ENCODE measurements at places on chromosomes 12 and 14.

- no peak for ATAC-seq
Observed at GRCh38 chr14:61925043-61925442, 162.8 kb downstream of the SNAPC1 start.

- ATAC-seq, result no peak
Observed at GRCh38 chr12:120457133-120457532, 10.9 kb downstream of the GATC start.

- no peak for ATAC-seq
Observed at GRCh38 chr12:111998015-111998414, 14.9 kb downstream of the TMEM116 start.

DNA sequence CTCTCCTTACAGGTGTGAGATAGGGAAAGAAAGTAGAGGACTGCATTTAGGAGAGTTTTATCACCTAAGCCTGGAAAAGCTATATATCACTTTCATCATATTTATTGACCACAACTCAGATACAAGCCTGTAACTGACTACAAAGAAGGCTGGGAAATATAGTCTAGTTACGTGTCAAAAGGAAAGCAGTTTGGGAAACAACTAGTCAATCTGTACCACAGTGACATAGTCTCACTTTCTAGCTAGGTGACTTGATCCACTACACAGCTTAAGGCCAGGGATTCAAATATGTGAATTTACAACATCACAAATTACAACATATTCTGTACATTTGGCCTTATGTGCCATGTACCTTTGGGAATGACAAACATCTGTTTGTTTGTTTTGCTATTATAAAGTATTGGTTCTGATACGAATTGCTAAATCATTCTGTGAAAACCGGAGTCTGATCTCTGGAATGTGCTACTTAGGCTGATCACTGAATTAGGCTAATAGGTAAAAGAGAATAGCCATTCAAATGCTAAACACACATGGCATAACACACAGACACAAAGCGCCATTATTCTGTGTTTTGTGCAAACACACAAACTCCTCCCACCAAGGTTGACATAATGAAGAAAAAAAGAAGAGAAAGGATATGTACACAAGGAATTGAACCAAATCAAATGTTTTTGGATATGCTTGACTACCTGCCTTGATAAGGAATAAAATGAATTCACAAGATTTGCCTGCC, 279.8 kb downstream of the DUSP6 start:
- ATAC-seq, result no peak

GRCh38 chr12:29783773-29784666, at the start of gene TMTC1:
TSS of gene TMTC1 (minus strand) at chr12:29783942. CDS start at chr12:29783751, 191 bp downstream.
- peak; percentile 59 for ATAC-seq

- peak; percentile 36 for ATAC-seq
Observed at GRCh38 chr14:76908834-76909233, 82.6 kb downstream of the LRRC74A start.

DNA sequence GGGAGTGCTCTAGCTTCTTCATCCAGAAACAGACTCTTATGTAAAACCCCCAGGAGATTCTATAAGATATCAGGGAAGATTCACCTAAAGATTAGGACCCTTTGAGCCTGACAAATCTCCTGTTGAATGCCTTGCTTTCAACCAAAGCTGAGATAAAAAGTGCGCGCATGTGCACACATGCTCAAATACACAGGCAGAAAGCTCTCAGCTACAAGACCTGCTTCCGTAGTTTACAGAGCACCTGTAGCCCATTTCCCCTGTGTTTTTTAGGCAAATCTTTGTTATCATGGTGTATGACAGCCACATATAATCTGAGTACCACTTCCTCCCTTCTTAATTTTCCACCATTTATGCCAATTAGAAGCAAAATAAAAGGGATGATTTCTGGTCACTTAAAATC, 866.9 kb downstream of the NRXN3 start:
- no peak for ATAC-seq

- ATAC-seq, result peak; percentile 56
Observed at GRCh38 chr14:61188978-61189808, 91.9 kb downstream of the TMEM30B start.

- ATAC-seq, result peak; percentile 91
Observed at GRCh38 chr14:64549791-64550620, at the start of gene PPP1R36. TSS of gene PPP1R36 (plus strand) at chr14:64549961. CDS start at chr14:64549998, 37 bp downstream.

DNA sequence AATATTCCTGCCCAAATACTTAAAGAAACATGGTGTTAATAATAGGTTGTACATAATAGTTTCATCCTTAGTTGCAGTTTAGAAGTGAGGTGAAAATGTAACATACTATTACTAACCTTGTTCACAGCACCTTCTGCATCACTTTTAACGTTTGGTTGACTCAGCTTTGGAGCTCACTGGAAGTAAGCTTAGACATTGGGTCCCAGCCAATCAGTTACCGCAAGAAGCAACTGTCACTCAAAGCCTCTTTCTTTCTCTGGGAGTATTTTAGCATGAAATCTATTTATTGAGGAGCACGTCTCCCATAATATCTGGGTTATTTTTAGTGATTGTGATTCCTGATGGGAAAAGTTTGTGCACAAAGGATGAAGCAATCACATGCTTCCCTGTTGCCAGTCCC, 472.6 kb downstream of the SNAPC1 start:
- no peak for ATAC-seq

DNA sequence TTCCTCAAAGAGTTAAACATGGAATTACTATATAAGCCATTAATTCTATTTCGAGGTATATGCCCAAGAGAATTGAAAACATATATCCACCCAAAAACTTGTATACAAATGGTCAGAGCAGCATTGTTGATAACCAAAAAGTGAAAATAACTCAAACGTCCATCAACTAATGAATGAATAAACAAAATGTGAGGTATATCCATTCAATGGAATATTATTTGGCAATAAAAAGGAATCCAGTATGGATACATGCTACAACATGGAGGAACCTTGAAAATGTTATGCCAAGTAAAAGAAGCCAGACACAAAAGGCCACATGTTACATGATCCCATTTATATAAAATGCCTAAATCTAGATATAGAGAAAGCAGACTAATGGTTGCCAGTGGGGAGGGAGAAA, 36.0 kb downstream of the SLC25A47 start:
- no peak for ATAC-seq

DNA sequence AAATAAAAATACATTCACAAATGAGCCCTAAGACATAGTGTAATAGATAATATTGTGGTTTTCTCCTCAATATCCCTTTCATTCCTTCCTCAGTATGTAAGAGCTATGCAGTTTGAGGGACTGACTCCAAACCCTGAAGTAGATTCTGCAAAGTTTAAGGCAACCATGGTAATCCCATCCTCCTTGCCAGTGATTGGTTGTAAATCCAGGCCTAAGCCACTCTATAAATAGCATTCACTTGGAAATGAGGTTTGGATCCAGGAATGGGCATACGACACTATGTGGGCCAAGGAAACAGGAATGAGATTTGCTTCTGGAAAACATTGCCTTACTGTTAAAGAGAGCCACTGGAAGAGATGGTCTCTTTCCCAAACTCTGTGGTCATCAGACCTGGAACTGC, 468.7 kb upstream of the SOX5 start:
- ATAC-seq, result no peak

- ATAC-seq, result no peak
Observed at GRCh38 chr14:67627519-67627918, 7.8 kb downstream of the ARG2 start.

GRCh38 chr12:20455001-20455706, 86.8 kb downstream of the PDE3A start:
- no peak for ATAC-seq

DNA sequence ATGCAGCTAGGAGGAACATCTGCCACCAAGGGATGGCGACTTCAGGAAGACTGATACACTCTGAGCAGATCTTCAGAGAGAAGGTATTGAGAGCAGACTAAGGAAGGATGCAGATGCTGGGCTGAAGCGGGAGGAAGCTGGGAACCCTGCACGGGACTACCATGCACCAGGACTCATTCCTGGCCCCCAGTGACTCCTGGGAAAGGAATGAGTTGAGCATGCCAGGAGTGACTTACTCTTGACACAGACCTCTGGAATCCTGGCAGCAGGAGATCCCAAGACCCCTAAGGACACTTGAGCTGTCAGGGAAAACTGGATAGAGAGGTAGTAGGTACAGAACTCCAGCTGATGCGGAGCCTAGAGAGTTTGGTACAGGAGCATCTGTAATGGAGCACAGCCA, 336.1 kb downstream of the RPS29 start:
- no peak for ATAC-seq

DNA sequence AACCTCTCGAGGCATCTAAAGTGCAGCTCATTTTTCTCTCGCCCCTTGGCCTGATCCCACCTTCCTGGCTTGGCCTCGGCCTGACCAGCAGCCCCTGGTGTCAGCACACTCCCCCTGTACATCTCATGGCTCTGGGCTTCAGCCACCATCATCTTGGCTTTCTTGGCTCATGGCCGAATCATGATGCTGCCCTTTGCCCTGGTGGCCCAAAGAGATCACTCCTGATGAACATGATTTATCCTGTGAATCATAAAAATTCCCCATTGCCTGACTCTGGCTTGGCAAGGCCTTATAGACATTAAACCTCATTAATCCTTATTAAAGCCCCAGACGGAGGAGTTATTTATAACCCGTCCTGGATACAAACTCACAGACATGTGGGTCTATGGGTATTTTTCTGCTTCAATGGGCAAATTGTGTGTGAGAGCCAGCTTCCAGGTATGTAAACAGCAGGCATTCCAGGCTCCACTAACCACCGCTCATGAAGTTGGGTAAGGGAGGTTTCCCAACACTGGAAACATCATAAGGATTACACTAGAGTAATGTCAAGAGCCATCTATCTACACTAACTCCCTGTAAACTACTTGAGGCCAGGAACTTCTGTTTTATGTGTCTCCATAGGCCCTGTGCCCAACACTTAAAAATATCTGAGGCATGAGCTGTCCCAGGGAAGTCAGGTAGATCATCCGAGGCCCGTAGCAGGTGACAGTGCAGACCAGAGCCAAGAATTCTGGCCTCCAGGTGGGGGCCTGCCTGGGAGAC, 171.2 kb downstream of the TTC8 start:
- ATAC-seq, result no peak

- no peak for ATAC-seq
Observed at GRCh38 chr12:6425590-6426531, 18.9 kb upstream of the CD27 start.

DNA sequence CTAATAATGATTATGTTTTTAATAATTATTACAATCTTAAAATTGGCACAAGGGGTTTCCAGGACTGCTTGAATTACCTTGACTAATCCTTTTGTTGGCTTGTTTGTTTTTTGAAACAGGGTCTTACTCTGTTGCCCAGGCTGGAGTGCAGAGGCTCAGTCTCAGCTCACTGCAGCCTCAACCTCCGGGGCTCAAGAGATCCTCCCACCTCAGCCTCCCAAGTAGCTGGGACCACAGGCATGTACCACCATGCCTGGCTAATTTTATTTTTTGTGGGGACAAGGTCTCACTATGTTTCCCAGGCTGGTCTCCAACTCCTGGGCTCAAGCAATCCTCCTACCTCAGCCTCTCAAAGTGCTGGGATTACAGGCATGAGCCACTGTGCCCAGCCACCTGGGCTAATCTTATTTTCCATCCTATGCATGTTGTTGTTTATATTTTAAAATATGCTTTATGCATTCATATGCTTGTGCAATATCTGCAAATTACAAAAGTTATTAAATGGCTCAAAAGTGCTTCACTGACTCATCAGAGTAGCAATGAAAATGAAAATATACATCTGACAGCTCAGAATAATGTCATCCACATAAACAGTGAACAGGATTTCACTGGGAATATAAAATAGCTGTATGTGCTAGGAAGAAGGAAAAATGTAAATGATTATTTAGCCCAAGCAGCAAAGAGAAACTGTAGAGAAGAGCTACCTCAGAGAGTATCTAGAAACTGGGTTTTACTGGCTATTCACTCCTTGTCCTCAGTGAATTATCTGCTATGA, 24.8 kb upstream of the PLEKHG6 start:
- no peak for ATAC-seq

DNA sequence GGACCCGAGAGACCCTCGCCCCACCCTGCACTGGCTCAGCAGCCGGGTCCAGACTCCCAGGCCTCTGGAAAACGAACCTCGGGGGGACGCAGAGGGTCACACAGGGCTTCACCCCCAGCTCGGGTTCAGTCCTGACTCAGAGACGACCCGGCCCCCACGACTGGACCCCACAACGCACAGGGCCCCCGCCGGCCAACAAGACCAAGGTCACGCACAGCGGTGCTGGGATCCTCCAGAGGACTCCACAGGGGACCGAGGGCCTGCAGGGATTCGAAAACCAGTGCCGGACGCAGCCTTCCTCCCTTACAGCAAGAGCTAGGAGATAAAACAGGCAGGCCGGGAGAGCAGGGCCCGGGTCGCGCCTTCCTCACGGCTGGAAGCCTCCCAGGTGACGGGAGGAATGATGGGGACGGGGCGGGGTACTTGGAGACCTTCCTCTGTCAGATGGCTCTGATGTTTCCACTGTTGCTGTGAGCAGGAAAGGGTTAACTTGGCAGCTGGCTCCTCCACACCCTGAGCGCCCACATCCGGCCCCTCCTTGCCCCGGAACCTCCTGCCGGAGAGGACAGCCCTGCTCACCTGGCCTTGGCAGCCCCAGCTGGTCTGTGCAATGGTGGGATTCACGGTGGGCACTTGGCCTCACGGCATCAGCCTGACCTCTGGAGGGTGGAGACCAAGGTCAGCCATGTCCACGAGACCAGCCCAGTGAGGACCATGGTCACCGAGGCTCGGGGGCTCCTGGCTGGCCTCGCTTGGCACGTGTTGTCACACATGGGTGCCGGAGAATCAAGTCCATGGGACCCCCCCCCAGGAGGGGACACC, 46.2 kb downstream of the GALNT9 start:
- ATAC-seq, result no peak

DNA sequence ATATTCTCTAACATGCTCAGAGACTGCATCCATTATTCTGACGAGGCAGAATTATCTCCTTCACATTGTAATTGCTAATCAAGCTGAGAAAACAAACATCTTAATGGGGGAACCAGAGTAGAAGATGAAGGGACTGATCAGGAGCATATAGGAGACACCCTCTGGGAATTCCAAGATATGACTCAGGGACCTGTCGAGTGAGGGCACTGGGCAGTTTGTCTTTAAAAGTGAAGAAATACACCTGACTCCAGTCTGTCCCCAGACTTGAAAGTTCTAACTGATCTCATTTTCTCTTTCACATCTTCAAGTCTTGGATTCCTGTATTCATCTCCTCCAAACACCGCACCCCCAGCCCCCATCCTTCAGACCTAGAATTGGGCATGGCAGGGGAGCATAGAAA, 226.9 kb upstream of the PLXNC1 start:
- ATAC-seq, result no peak

- ATAC-seq, result no peak
Observed at GRCh38 chr12:50375802-50376201, 20.6 kb downstream of the FAM186A start.

GRCh38 chr14:22384167-22384549, 204.9 kb downstream of the DAD1 start:
- no peak for ATAC-seq

GRCh38 chr12:49259452-49259851, 5.4 kb upstream of the TUBA1C start:
- ATAC-seq, result peak; percentile 83
